ENCODE measurements at places on chromosomes 11 and 22.

DNA sequence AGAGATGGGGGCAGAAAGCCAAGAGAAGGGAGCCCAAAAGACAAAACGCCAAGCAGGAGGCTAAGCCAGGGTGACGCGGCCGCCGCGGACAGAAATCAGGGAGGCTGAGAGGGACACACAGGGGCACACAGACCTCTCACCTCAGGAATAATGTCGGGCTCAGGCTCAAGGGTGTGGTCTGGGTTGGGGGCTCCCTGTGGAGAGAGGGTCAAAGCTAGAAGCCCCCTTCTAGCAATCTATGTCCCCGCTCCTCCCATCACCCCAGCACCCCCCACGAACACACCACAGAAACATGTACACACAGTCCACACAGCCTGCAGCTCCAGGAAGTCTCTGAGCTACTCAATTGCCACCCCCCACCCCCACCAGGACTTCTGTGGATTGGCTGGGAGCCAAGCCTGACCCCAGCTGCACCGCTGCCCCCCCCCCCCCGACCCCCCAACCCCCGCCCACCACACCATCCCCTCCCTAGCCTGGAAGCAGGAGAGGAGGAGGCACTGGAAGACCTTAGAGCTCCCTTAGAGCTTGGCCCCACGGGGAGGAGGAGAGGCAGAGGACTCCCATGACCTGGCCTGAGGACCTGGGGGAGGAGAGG is 6.9 kb downstream of the BCL9L start:
- no peak for DNase-seq

GRCh38 chr11:34604145-34604544 is 16.7 kb upstream of the EHF start:
- DNase-seq: no peak

DNA sequence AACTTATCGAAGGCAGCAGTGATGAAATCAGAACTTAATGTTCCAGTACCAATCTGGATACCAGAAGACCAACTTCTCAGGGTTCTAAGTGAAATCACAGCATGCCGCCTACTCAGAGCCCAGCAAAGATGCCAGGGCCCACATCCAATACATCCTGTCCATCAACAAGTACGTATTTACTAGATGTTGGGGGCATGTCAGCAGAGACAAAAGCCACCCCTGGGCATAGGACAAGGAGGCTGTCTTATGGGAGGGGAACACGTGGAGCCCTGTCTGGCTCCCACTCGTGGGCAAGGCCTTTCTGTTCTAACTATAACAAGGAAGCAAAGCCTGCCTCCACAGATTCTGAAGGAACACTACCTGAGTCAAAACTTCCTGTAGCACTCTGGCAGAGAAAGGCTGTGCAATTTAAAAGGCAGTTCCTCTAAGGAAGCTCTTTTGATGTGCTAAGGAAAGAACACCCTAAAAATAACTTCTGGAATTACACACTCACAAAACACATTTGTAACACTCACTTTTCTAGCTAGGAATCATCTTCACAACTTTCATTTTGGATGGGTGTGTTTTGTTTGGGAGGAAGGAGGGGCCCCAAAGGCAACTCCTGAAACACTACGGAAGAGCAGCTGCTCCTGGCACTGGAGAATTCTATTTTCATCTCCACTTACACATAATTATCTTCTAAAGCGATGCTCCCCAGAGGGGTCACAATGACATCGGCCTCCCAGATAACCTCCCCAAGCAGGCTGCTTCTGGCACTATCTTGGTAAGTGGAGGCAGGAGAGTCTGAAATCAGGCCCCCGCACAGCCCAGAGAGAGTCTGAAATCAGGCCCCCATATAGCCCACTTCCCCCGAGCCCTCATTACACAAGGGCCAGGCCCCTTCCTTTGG is 14.2 kb downstream of the SMCO4 start:
- DNase-seq: no peak

GRCh38 chr22:48925450-48925849 is 902.2 kb downstream of the BRD1 start:
- no peak for DNase-seq

DNA sequence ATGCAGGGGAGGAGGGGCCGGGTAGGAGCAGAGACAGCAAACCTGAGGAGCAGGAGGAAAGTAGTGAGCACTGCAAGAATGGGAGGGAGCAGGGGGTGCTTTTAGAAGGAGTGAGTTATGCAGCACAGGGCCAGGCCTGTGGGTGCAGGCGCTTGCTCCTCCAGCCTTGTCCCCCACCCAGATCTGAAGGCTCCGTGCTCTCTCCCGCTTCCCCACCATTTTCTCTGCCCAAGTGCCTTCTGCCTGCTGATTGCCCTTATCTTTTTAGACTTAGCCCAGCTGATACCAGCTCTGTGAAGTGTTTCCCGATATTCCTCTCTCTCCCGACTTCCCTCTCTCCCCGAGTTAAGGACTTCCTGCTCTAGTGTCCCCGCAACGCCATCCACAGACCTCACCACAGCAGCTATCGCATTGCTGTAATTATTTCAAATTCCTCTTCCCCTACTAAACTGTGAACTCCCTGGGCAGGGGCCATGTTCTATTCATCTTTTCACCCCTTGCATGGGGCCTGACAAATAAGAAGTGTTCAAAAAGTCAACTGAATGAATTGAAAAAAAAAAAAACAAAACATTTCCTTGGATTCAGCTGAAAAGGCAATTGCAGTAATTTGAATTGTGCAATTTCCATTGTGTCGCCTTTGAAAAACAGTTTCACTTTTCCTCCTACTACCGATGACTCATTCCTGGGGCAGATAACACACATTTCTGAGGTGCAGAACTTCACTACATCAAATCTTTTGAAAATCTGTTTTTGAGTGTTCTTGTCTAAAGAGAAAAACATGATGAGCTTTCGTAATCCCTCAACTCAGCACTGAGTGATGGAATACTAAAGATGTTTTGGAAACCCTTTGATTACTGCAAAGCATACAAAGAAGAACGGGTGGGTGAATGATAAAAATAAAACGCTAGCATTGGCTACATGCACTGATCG is 69.7 kb upstream of the BMAL1 start:
- no peak for DNase-seq

DNA sequence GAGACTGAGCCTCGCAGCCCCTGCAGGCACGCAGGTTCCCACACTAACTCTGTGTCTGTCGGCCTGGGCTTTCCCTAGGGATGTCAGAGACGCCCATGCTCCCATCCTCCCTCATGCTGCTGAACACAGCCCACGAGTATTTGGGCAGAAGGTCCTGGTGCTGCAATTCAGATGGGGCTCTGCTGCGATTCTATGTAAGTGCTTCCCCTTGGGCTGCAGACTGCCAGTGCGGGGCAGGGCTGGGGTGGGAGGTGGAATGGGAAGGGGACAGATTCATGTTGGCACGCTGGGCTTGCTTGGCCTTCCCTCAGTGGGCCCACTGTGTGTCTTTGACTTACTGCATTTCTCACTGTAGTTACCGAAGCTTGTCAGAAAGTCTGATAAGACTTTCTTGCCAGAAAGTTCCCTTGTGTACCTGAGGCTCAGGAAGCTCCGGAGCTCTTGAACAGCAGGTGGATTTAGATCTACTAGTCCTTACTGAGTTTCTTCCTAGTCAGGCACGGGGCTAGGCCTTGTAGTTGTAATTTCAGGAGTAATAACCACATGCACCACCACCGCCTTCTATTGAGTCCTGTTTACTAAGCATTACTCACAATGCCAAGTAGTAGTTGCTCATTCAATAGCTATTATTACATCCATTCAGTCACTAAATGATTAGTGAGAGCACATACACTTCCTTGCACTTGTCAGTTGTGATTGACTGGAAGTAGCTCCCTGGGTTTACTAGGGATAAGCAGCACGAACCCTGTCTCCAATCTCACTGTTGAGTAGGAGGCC is 65.2 kb downstream of the CABIN1 start:
- no peak for DNase-seq

GRCh38 chr11:86746514-86746913 is 53.8 kb upstream of the PRSS23 start:
- no peak for DNase-seq

DNA sequence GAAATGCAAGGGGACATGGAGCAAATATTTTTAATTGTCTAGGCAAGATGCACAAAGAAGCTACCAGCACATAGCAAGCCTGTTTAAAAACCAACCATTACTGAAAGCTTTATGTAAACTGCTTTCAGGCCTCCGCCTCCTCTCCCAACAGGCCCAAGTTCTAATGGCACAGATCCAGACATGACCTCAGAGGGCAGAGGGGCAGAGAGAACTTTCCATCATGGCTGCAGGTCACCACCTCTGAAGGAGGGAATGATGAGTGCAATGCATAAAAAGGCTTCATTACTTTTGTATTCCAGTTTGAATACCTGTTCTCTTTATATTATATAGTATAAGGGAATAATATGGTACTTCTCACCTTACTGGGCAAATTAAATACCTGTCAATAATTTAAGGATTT is 15.2 kb downstream of the DDX17 start:
- DNase-seq: no peak

- no peak for DNase-seq
These were observed 11.7 kb downstream of the SEC14L2 start for GRCh38 chr22:30408388-30409102.

- no peak for DNase-seq
These were observed 19.9 kb downstream of the MADD start for GRCh38 chr11:47289856-47290255.

- DNase-seq: no peak
These were observed 26.5 kb downstream of the ARHGAP1 start for GRCh38 chr11:46673713-46674462.

DNA sequence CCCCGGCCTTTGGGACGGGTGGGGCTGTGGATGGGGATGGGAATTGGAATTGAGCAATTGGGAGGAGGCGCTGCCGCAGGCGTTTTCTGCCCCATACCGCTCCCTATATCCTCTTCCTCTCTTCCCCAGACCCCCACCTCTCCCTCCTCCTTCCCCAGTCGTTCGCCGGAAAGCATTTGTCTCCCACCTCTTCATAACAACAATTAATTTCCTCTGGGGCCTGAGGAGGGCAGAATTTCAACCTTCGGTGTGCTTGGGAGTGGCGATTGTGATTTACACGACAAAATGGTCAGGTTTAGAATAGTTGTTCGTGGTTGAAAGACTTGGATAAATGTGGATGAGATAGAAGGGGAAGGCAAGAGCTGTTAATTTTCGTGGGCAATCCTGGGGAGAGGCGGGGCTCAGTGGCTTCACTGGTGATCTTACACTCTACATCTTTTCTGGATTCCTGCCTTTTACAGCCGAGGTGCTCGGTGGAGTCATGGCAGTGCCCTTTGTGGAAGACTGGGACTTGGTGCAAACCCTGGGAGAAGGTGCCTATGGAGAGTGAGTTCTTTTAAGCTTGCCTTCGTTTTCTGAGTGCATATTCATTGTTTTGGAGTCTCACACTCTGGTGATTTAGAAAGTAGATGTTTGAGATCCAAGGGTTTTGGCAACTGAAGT is 1.5 kb downstream of the CHEK1 start:
- no peak for DNase-seq
